IPS DF 6.9 (cell line): ENCODE measurements at places on chromosomes 13 and 19.

DNA sequence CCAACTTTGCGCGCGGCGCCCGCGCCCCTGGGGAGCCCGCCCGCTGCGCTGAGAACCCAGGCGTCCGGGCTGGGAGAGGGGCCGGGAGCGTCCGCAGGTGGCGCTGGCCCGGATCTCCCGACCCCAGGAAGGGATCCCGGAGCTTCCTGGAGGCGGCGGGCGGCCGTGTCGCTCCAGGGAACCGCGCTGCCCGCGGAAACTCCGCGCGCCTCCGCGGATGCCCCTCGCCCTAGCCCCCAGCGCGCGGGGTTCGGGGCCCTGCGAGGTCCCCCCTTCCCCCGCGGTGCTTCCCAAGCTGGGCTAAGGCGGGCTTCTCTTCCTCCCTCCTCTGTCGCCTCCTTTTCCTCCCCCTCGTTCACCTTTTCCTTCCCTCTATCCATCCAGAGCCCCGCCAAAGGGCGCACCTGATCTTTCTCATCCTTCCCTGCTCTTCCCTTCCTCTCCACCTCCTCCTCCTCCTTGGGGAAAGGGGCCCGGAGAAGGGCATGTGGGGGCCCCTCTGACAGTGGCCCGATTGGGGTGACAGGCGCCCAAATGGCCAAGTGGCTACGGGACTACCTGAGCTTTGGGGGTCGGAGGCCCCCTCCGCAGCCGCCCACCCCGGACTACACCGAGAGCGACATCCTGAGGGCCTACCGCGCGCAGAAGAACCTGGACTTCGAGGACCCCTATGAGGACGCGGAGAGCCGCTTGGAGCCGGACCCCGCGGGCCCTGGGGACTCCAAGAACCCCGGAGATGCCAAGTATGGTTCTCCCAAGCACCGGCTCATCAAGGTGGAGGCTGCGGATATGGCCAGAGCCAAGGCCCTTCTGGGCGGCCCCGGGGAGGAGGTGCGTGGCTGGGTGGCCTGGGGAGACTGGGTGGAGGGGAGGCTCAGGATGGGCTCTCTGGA lies 710 bp downstream of the SHD start:
- no peak overlapping the region for H3K27ac ChIP-seq
- no peak for DNase-seq
- peaks cover 13% of the 10 kb centered on the region; the same call in 1 of the 2 replicates for H3K27me3 ChIP-seq
- H3K36me3 ChIP-seq = no peaks in the 10 kb centered on the region

DNA sequence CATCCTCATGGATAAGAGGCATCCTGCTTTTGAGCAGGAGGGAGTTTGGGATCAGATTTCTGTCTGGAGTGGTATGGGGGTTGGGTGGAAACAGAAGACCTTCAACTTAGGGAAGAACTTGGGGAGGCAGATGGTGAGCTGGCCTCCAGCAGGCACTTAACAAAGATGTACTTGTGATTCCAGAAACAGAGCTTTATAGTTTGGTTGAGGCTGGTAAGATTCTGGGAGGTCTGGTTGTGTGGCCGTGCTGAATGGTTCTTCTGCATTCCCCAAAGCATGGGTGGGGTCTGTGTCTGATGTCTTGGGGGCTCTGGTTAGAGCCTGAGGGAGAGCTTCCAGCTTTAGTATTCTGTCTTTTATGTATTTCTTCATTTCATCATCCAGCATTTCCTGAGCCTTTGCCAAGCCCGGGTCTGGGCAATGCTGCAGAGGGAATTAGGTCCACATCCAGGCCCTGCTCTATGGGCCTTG lies 4.8 kb downstream of the MEGF8 start:
- no peaks in the 10 kb centered on the region for H3K36me3 ChIP-seq
- H3K4me3 ChIP-seq = no peak overlapping the region
- DNase-seq = no peak
- H3K27ac ChIP-seq = no peak overlapping the region
- no peaks in the 10 kb centered on the region for H3K27me3 ChIP-seq

- H3K27ac ChIP-seq = no peak overlapping the region
- no peaks in the 10 kb centered on the region for H3K27me3 ChIP-seq
- H3K36me3 ChIP-seq = peaks cover 6% of the 10 kb centered on the region; the same call in 1 of the 2 replicates
- peaks cover 12% of the 10 kb centered on the region for H3K4me1 ChIP-seq
- no peak for DNase-seq
Measured at GRCh38 chr19:5114727-5115126, 145.8 kb downstream of the KDM4B start.

- no peak overlapping the region for H3K27ac ChIP-seq
- DNase-seq = no peak
- no peak overlapping the region for H3K4me3 ChIP-seq
- H3K27me3 ChIP-seq = no peaks in the 10 kb centered on the region
- H3K36me3 ChIP-seq = no peaks in the 10 kb centered on the region; the same call in 1 of the 2 replicates
- no peaks in the 10 kb centered on the region for H3K4me1 ChIP-seq
Measured at GRCh38 chr19:8811315-8812172, 20.6 kb downstream of the ZNF558 start.

DNA sequence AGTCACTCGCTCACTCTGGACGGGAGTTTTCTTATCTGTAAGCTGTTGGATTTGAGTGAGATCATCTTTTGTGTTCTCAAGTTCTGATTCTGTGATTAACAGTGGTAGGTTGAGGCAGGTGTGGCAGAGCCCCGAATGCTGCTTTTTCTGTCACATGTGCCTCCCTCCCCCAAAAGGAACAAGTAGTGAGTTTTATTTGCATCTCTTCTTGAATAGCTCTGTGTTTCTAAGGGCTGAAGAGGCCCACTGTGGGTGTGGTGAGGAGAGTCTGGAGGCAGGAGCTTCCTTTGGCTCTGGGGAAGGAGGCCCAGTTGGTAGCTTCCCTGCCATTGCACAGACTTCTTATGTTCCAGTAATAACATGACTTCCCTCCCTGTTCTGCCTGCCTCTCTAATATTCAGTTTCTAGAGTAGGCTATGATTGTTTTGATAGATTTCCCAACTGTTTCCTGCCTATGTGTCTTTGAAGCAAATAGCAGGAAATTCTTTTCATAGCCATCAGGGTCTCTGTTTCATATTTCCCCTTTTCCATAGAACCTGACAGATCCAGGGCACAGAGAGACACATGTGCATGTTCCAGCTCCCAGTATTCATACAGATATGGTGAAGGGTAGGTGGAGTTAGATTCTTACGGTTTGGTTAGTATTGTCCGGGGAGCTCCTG lies 23.9 kb upstream of the CXCL17 start:
- no peaks in the 10 kb centered on the region for H3K27me3 ChIP-seq
- H3K4me3 ChIP-seq = no peak overlapping the region
- H3K4me1 ChIP-seq = no peaks in the 10 kb centered on the region
- no peaks in the 10 kb centered on the region for H3K36me3 ChIP-seq

- H3K36me3 ChIP-seq = no peaks in the 10 kb centered on the region
- no peak for DNase-seq
- no peak overlapping the region for H3K27ac ChIP-seq
- H3K4me1 ChIP-seq = no peaks in the 10 kb centered on the region
Measured at GRCh38 chr13:111111376-111111937, 3.7 kb upstream of the ARHGEF7 start.

DNA sequence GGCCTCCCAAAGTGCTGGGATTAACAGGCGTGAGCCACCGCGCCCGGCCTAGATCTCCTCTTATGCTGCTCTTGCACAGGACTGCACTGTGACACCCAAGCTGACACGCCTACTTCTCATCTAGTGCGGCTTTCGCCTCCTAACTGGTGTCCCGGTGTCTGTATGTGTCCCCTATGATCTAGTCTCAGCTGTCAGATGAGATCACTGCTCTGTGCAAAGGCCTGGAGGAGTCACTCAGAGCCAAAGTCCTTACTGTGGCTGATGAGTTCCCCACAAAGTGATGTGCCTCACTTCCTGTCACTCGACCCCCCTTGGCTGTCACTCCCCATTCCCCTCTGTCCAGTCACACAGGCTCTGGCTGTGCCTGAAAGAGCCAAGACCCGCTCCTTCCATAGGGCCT lies 2.5 kb downstream of the ZNF556 start:
- H3K4me1 ChIP-seq = no peaks in the 10 kb centered on the region
- H3K36me3 ChIP-seq = no peaks in the 10 kb centered on the region
- H3K27ac ChIP-seq = no peak overlapping the region
- no peak for DNase-seq
- no peaks in the 10 kb centered on the region for H3K27me3 ChIP-seq

- no peak overlapping the region for H3K27ac ChIP-seq
- no peaks in the 10 kb centered on the region for H3K27me3 ChIP-seq
- H3K4me3 ChIP-seq = no peak overlapping the region
Measured at GRCh38 chr13:82772816-82773215, 1109.5 kb downstream of the SLITRK1 start.

DNA sequence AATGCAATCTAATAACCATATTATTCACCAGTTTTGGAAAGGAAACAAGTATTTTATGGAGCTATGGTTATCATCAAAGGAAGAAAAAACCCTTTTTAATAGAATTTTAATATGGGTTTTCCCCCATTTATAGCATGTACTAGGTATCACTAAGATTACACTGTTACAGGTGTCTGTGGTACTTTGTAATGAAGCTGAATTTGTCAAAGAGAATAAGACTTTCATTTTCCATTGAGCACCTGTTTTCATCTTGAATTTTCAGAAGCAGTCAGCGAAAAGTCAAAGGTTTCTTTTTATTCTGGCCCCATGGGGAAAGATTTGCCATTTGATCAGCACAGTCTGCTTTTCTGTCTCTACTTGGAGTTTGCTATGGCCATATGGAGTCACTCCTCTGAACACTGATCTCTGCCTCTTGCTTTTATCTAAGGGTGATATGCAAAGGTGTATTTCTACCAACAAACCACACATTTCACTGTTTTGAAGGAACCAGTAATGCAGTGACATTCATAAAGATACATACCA lies 590.0 kb downstream of the DCT start:
- H3K4me1 ChIP-seq = no peaks in the 10 kb centered on the region
- H3K4me3 ChIP-seq = no peak overlapping the region
- H3K27ac ChIP-seq = no peak overlapping the region
- H3K36me3 ChIP-seq = no peaks in the 10 kb centered on the region
- no peak for DNase-seq

DNA sequence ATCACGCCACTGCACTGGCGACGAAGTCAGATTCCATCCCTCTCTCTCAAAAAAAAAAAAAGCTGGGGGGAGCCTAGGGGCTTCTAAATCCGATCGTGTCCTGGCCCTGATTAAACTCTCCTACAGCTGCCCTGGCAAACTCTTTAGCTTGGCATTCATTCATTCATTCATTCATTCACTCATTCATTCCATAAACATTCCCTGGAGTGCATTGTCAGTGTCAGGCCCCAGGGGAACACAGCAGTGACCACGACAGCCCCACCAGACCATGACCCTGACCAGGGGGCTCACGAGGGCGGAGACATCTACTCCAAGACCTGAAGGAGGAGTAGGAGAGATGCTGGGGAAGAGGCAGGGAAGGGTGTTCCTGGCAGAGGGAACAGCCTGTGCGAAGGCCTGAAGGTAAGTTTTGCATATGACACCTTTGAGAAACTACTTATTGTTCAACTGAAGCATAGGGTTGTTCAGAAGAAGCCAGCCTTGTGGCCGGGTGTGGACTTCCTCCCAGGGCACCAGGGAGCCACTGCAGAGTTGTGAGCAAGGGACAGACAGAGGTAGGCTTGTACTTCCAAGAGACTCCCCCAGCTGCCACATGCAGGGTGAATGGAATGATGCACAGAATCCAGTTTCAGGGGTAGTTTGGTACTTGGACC lies 24.5 kb downstream of the CEACAM16 start:
- no peak overlapping the region for H3K4me3 ChIP-seq
- no peak for DNase-seq
- H3K27ac ChIP-seq = no peak overlapping the region
- no peaks in the 10 kb centered on the region for H3K27me3 ChIP-seq
- peaks cover 1% of the 10 kb centered on the region; the same call in 1 of the 2 replicates for H3K4me1 ChIP-seq

DNA sequence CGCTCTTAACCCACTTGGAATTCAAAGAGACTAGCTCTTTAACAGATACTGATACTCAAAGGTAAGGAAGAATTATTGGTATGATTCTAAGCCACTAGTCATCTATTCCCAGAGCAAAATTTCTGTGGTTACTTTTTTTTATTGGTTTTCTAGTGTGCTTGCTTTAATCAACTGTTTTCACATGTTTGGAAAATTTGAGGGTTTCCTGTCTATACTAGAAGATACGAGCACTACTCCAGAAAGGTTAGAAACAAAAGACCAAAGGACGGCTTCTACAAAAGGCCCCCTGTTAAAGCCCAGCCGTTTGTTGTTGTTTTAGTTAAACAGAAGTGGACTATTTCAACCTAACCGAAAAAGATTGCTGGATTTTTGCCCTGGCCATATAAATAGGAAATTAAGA lies 18.5 kb upstream of the LPAR6 start:
- H3K27ac ChIP-seq = no peak overlapping the region
- H3K27me3 ChIP-seq = no peaks in the 10 kb centered on the region
- DNase-seq = no peak
- no peaks in the 10 kb centered on the region for H3K4me1 ChIP-seq
- H3K36me3 ChIP-seq = no peaks in the 10 kb centered on the region

GRCh38 chr13:98108341-98108740 lies 34.6 kb upstream of the FARP1 start:
- no peaks in the 10 kb centered on the region for H3K27me3 ChIP-seq
- H3K27ac ChIP-seq = no peak overlapping the region
- no peaks in the 10 kb centered on the region for H3K36me3 ChIP-seq
- H3K4me3 ChIP-seq = no peak overlapping the region

GRCh38 chr19:38842439-38843174 lies 7.2 kb downstream of the HNRNPL start:
- no peak overlapping the region for H3K27ac ChIP-seq
- H3K4me3 ChIP-seq = no peak overlapping the region
- H3K4me1 ChIP-seq = no peaks in the 10 kb centered on the region
- H3K27me3 ChIP-seq = no peaks in the 10 kb centered on the region
- no peak for DNase-seq
